ENCODE measurements at places on chromosomes 7 and 10.

GRCh38 chr7:111588065-111588433 is 25.8 kb upstream of the IMMP2L start:
- DNase-seq = no peak

- no peak for DNase-seq
These were observed 362.5 kb upstream of the NRP1 start for GRCh38 chr10:33697016-33697415.

GRCh38 chr10:35889226-35889625 is 247.1 kb upstream of the FZD8 start:
- DNase-seq = no peak

DNA sequence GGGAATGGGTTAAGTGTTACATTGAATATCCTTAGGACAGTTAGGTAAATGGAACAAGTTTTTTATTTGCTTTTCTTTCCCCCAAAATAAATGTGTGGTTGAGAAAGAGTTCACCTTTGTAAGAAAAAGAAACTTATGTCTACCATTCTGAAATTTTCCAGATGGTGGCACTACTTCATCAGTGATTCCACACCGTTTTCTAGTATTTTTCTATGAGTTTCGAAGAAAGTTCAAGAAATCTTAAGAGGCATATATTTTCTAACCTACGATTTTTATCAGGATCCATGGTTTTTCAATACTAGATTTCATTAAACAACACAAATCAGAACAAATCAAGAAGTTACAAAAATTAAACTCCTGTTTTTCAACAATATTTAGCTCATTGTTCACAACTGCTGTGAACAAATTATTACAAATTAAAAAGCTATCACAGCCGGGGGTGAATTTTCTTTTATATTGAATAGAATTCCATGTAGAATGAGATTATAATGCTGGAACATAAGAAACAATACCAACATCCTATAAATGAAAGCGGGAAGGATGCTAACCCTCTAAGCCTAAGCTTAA is 163.1 kb upstream of the NPVF start:
- no peak for DNase-seq

DNA sequence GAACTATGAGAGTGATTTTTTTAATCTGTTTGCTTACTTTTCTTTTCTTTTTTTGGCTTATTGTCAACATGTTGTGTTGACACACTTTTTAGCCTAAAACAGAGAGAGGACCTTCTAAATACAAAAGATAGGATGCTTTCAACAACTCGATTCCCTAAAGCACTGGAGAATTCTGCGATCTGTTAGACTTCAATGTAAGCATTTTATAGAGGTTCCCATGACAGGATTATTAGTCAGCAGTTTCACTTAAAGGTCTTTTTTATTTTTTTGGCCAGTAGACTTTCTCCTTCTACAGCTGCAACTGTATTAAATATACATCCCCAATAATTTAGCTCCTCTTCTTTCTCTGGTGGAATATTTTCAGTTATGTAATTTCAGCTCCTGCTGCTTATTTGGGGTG is 12.7 kb upstream of the NRP1 start:
- no peak for DNase-seq

DNA sequence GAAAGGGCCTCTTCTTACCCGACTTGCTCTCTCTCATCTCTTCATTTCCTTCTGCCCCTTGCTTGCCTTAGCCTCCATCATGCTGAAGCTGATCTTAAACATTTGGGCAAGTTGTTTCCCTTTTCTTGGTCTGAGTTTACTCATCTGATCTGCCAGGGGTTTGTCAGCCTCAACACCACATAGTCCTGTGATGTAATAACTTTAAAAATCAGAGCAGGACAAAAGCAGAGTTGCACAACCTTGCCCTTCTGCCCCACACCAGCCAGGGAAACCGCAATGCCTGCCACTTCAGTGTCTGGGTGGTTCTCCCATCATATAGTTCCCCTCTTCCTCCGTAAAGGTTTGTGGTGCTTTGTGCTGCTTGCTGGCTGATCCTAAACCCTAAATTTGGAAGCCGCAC is 9.9 kb upstream of the LIPM start:
- no peak for DNase-seq

DNA sequence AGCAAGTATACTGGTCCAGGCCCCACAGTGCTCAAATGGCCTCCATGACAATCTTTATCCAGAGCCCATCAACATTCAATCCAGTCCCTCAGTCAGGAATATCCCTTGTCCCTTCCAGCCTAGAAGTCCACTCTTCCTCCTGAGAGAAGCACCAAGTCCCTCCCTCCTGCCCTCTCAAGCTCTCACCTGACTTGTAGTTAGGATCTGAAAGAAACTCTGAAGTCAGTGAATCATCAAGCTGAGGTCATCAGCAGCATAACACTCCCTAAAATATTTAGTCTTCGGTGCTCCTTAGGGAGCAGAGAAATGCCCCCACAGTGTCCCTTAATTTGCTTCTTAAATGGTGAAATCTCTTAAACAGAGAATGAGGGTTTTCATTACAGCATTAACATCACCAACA is 31.0 kb downstream of the GRM8 start:
- DNase-seq = no peak

GRCh38 chr10:118585794-118586193 is 9.7 kb downstream of the PRLHR start:
- DNase-seq = no peak

DNA sequence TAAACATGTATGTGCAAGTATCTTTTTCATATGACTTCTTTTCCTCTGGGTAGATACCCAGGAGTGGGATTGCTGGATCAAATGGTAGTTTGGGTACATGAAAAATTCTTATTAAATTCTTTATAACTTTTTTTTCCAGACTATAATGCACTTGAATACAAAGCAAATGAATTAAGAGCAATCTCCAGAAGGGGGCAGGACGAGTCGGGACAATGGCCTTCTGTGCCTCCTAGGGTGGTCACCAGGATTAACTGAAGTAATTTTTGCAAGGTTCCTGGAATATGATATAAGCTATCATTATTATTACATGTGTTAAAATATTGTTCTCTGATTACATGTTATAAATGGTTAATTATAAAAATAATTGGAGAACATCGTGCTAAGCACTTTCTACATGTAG is 127.2 kb downstream of the PPP1R17 start:
- DNase-seq = no peak

DNA sequence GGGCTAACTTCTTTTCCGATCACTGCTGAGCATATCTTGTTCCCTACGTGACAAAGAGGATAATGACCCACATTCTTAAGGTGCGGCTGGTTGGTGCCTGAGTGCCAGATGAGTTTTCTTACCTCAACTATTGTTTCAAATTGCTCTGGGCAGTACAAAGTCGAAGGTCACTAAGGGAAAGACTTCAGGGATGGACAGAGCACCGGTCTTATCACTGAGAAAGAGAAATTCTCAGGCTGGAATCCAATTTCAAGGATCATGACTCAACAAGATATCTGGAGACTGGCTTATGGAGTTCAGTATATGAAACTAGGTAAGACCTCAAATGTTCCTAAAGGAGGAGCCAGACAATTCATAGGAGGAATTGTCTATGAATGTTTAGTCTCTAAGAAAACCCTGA is 780.3 kb downstream of the SUGCT start:
- DNase-seq = no peak

GRCh38 chr10:96831200-96831866 is 765 bp upstream of the LCOR start:
- DNase-seq = no peak
